AG09309 (cell line): ENCODE measurements at places on chromosomes 2 and 18.

GRCh38 chr2:147998203-147998602 lies 22.3 kb downstream of the ORC4 start:
- DNase-seq = no peak

DNA sequence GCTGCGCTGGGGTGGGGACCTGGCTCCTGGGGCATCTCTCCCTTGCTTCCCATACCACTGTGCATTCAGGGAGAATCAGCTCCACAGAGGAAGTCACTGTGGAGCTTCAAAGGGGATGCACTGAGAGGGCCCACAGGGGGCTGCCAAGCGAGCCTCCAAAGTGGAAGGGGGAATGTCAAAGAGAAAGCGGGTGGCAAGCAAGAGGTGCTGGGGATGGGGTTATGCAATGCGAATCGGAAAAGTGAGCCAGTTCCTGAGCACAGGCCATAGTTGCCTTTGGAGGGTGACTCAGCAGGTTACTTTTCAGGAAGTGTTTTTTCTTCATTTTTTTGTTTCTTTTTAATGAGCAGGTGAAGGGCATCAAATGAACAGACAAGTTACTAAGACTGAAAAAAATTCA lies 17.6 kb downstream of the PMAIP1 start:
- DNase-seq = no peak

- DNase-seq = no peak
Measured at GRCh38 chr2:74828543-74828942, 5.4 kb upstream of the HK2 start.

DNA sequence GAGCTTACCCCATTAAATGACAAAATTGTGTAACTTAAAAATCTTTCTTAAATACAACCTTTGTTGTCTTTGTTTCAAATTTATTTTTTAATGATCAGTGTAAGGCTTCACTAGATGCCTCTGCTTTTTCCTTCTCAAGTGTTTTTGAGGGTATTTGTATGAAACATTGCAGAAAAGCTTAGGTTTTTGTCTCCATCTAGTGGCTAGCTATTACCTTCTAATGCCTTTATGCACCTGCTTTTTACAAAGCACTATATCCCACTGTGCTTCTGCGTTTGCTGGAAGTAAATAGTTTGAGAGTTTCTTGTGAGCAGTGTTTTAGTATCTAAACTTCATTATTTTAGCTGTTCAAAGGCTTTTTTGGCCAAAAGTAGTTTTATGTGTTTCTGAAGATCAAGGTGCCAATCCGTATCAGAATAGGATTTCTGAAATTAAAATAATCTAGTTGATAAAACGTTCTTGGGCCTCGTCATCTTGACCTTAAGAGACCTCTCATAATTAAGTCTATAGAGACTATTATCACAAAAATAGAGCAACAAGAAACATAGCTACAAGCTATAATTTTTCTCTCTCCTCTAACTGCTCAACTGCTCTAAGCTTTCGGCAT lies 47.0 kb downstream of the IWS1 start:
- peak; percentile 39 for DNase-seq

- DNase-seq = no peak
Measured at GRCh38 chr18:49949951-49950395, 136.6 kb upstream of the ACAA2 start.

DNA sequence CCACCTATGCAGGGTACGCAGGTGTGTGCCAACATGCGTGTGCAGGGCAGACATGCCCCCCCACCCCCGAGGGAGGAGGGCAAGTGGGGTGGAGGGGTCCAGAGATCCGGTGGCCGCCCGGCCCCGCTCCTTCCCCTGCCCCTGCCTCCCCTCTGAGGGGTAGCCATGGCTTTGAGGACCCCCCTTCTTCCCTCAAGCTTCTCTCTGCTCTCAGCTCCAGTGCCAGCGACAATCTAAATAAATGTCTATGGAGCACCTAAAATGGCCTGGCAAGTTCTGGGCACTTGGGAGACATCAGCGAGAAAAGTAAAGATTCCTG lies 91.9 kb downstream of the ZFP36L2 start:
- DNase-seq = no peak

DNA sequence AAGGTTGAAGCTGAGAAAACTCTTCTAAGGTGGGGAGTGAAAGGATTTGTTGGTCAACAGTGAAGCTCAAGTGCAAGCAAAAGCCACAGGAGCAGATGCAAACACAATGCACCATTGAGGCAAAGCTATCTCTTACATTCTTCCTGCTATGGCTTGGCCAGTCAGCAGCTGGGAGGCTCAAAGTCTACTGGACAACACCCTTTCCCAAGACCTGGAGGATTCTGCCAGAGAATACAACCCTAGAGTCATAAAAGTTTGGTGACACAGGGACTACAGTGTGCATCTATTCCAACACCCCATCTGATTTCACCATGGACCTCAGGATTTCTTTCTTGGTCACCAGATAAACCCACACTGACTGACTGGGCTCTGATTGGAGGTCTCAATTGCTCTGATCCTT lies 342.0 kb downstream of the HRH4 start:
- DNase-seq = no peak

DNA sequence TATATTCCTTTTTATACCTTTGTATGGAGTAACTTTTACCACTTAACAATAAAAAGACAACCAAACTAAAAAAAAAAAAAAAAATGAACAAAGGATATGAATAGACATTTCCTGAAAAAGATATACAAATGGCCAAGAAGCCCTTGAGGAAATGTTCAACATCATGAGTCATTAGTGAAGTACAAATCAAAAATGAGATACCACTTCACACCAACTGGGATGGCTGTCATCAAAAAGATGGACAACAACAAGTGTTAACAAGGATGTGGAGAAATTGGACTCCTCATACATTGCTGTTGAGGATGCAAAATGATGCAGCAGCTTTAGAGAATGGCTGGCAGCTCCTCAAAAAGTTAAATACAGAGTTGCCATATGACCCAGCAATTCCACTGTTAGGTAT lies 22.6 kb upstream of the SCYGR2 start:
- DNase-seq = no peak

- no peak for DNase-seq
Measured at GRCh38 chr2:152635635-152636298, 81.5 kb downstream of the PRPF40A start.

GRCh38 chr2:140185076-140185475 lies 1404.9 kb upstream of the NXPH2 start:
- no peak for DNase-seq

DNA sequence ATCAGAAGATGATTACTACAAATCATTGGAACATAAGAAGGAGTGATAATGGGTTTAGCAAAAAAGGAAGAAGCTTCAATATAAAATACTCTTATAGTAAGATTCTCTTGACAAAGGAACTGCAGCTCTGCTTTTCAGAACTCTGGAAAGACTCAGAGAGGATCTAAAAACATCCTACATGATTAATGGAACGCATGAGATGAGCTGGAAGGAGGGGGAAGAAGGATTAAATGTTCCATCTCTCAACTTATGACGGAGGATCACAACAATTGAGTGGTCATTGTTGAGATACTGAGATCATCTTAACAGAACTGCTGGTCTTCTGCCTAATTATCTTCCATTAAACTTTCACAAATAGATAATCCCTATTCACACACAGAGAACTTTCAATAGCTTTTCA lies 267.5 kb upstream of the SLC8A1 start:
- no peak for DNase-seq

- DNase-seq = no peak
Measured at GRCh38 chr2:187360286-187360685, 87.8 kb downstream of the CALCRL start.

GRCh38 chr2:233698740-233699139 lies 6.0 kb downstream of the UGT1A6 start:
- DNase-seq = no peak

- no peak for DNase-seq
Measured at GRCh38 chr2:226991663-226992062, 155.8 kb downstream of the RHBDD1 start.

GRCh38 chr2:216777637-216778273 lies 82.1 kb downstream of the TNP1 start:
- DNase-seq = no peak

GRCh38 chr2:10209406-10209935 lies 86.9 kb downstream of the RRM2 start:
- DNase-seq = no peak

- DNase-seq = no peak
Measured at GRCh38 chr2:186755066-186755465, 61.2 kb downstream of the FAM171B start.

DNA sequence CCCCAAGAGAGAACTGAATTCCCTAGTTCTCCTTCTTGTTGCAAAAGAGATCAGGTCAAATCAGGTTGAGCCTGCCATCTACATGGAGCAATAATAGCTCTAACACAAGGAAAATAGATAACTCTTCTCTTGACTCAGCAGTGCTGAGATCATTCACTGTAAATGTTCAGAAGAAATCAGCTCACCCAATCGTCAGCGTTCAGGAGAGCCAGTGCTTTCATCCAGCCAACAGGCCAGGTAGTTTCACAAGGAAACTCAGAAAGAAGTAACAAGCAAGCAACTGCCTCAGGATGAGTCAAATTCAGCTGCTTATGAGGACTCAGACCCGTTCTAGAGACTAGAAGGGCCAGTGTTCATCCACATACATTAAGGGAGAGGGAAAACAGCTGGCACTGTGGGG lies 5.9 kb downstream of the LMAN2L start:
- DNase-seq = no peak

DNA sequence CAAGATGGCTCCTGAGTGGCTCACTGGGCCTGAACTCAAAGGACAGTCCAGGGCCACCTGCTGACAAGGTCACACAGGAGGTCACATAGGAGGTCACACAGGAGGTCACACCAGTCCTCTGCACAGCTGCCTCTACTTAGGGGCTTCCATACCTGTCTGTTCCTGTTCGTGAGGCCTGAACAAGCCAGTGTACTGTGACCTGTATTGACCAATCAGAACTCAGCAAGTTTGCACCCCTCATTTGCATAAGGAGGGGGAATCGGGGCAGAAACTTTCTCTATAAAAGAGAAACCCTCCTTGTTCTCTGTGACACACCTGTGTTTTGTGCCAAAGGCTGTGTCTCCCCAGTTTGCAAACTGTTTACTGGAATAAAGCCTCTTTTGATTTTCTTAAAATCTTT lies 478.9 kb downstream of the EIPR1 start:
- DNase-seq = no peak

- no peak for DNase-seq
Measured at GRCh38 chr2:10372862-10373240, 70.1 kb downstream of the HPCAL1 start.

GRCh38 chr2:88127888-88128653 lies at the start of gene FABP1:
FABP1 (minus strand) TSS chr2:88128062; CDS start chr2:88128017, 45 bp downstream.
- DNase-seq = no peak

DNA sequence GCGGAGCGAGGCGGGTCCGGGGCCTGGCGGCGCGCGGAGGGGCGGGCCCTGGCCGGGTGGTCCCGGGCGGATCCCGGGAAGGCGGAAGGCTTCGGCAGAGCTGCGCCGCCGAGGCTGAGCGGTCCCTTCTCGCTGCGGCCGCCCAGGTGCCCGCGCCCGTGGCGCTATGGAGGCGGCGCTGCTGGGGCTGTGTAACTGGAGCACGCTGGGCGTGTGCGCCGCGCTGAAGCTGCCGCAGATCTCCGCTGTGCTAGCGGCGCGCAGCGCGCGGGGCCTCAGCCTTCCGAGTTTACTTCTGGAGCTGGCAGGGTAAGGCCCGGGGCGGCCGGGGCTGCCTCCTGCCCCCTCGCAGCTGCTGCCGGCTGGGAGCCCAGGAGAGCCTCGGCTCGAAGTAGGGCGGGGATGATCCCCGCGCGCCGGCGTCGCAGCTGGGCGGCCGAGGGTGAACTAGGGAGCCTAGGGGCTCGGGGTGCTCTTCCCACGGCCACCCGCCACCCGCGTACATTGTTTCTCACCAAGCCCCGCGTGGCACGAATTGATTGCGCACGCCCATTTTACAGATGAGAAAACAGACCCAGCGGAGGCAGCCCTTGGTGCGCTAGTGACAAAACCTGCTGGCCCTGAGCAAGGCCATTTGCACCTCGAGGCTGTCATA lies at the start of gene SLC66A3:
SLC66A3 (plus strand) TSS at position 87 of the 655 bp plus-strand sequence; CDS start at position 167, 80 bp downstream.
- DNase-seq = peak; percentile 48

DNA sequence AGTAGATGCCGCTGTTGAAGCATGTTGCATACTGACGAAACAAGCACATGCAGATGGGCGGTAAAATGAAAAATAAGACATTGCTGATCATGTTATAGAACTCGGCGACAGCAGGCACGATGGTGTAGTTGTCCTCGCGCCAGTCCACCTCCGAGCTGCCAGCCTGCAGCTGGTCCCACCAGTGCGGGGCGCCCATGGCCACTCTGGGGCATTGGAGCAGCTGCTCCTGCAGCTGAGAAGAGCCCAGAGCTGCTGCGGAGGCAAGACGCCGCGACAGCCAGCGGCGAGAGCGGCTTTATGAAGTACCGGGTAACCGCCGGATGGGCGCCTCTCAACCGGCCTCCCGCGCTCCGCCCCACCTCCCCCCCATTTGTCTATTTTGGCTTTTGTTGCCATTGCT lies 32.6 kb upstream of the ADAM23 start:
- no peak for DNase-seq

DNA sequence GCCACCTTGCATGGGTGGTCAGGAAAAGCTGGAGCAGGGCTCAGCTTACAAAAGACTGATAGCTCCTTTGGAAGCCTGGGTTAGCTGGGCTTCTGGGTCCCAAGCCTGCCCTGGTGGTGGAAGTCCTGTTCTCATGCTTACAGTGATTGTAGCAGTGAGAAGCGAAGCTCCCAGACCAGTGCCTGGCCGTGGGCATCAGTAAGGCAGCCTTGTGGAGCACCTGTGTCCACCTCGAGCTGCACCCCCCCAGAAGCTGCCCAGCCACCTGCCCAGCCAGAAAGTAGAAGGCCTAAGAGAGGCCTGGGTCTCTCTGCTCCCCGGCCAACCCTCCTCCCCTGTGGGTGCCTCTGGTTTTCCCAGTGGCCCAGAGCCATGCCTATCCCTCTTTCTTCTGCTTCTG lies 10.5 kb downstream of the GLI2 start:
- DNase-seq = no peak

- peak; percentile 94 for DNase-seq
Measured at GRCh38 chr2:44100351-44100750, 68.3 kb upstream of the PPM1B start.

DNA sequence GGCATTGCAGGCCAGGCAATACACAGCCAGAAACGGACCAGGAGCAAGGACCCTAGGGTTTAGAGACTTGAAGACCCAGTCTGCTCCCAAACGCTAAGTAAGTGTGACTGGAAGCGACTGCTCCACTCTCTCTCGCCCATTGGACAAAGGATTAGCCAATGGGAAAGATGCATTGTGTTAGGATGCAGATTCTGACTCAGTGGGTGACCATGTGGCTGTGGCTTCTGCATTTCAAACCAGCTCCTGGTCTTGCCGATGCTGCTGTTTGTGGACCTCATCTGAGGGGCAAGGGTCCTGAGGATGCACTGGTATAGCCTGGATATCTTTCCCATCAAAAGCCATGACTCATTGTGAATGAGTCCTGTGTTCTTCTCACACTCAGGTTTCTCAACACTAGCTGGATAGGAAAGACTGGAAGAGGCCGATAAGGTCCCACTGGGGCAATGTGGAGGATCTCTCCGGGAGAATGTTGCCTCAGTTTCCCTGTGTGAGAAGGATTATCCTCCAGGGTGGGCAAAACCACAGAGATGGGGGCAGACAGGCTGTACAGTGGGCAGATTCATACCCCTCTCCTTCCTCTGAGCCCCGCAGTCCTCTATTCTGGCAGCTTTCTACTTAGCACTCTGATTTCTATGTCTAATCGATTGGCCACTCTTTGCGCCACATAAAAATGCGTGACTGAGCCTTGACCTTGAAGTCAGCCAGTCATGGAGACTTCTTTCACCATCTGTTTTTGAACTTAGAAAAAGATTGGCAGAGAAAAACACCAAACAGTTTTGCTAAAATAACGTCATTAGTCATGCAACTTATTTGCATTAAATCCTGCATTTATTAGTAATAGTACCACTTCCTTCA lies 257.1 kb downstream of the PRKCE start:
- DNase-seq = no peak
